ENCODE measurements at places on chromosomes 2 and 18. TPM values are rescaled to one million over a fixed set of nuclear protein-coding genes. Genes with fewer than 3 reads are reported as not detected.
A peak's percentile ranks its signal among the peaks of the same experiment; 100 is the strongest.

Gene SLC5A7
- total RNA-seq: not detected

Gene GKN2
- not detected for total RNA-seq

Gene SIGLEC15
- total RNA-seq: 12.1 TPM

Gene USP34
- total RNA-seq: 51.6 TPM

Gene LINC00305
- not detected for total RNA-seq

Gene QPCT
- 42.6 TPM for total RNA-seq

Gene CPLX4
- not detected for total RNA-seq

DNA sequence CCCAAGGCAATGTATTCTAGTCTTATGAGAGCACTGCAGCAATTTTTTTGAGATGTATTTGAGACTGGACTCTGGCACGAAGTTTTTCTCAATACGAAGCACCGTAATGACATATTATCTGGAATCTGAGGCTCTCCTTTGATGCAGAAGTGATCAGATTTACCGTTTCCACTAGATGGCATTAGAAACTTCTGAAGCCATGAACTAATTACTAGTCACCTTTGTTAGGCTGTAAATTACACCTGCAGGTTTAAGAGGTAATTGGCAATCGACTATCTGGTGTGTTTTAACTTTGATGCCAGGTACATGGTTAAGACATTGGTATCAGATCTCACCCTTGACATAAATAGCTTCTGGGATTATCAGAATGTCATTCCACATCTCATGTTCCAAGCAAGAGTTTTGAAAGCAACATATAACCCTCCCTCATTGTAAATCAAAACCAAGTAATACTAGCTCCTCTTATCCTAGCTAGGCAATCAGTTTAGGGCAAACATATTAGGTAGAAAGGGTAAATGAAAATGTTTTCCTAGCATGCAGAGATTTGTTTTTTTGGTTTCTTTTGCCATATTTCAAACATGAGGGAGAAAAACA is 254.6 kb upstream of the SPRED2 start:
- no peak for DNase-seq

DNA sequence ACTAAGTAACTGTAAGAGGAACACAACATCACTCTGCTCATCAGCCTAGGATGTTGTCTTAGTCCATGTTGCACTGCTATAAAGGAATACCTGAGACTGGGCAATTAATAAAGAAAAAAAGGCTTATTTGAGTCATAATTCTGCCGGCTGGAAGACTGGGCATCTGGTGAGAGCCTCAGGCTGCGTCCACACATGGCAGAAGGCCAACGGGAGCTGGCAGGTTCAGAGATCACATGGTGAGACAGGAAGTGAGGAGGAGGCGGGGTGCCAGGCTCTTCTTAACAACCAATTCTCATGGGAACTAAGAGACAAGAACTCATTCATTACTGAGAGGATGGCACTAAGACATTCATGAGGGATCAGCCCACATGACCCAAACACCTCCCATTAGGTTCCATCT is 46.8 kb downstream of the EPG5 start:
- peak; percentile 72 for DNase-seq

- DNase-seq: no peak
Observed at GRCh38 chr18:581096-581495, 916 bp downstream of the CETN1 start.

GRCh38 chr18:1914489-1914888 is 656.8 kb downstream of the METTL4 start:
- DNase-seq: no peak

DNA sequence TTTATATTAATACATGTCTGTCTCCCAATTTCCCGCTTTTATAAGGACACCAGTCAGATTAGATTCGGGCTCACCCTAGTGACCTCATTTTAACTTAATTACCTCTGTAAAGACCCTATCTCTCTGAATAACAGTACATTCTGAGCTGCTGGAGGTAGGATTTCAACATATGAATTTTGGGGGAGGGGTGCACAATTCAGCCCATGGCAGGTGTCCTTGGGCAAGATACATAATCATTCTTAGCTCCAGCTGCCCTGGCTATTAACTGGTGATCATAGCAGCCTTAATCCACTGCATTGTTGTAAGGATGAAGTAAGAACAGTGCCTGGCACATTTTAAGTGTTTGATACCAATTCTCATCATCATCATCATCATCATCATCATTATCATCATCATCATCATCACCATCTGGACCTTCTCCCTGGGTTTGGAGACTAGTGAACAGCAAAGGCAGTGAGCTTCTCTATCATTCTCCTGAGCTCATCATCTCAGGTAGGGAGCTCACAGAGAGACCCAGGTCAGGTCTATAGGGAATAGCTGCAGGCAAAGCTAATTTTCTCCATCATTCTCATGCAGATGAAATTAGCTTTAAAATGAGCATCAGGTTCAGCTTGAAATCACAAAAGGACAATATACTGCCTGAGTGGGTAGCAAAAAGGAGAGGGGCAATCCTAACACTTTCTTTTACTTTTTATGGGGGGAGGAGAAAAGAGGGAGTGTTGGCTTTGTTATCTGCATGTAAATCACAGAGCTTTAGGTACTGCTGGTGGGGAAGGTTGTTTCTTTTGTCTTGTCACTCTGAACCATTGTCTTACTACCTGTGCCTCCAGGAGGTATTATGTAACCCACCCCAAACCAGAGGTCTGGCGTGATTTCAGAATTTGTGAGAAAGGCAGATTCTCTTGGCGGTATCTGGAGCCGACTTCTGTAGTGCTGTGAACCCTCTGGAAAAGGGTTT is 125.5 kb upstream of the SPRED2 start:
- DNase-seq: no peak

DNA sequence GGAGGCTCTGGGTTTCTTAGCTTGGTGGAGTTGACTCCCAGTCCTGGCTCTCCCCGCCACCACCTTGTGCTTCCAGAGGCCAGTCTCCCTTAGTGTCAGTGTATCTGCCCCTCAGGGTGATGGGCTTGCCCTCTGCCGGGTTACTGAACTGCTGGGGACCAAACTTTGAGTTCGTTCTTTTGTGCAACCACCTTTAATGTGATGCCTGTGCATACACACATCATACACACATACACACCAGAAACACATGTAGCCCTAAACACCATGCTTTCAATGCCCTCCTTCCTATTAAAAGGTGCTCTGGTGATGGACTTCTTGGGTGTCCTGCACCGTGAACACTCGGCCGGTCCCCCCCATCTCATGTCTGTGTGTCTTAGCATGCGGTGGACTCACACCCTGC is 315.1 kb upstream of the EPAS1 start:
- no peak for DNase-seq

- no peak for DNase-seq
Observed at GRCh38 chr2:240397924-240398645, 37.4 kb upstream of the GPC1 start.

DNA sequence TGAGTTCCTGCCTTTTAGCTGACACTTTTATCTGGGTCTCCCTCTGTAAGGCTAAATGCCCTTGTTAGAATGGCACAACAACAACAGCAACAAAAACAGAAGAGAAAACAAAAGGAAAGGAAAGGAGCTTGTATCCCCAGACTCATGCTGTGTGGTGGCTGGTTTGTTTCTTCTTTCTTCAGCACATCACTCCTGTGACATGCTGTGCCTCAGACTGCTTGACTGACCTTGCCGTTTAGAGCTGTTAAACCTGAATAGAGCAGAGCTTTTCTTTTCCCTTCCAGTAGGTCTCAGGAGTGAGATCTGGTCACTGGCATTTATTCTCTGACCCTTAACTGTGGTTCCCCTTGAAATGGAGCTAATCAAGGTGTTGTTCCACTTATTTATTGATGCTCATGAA is 18.9 kb downstream of the GALNT13 start:
- DNase-seq: no peak

DNA sequence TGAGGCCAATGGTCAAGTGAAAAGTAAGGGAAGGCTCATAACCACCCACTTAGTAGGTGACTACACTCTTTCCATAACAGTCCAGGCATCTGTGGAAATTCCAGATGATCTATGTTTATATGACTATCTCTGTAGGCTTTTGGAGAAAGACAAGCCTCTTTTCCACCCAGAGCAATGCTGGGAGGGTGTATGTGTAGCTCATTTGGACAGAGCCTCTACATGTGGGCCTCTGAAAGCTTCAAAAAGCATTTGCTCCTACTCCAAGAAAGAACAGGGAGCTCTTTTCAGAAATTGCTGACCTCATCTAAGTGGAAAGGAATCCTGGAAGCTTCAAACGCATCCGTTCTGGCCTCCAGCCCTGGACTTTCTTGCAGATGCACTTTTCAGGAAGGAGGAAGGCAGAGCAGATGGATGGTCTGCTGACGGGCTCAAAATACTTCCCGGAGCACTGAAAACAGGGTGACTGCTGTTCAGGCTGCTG is 308.7 kb downstream of the LRATD1 start:
- no peak for DNase-seq

- no peak for DNase-seq
Observed at GRCh38 chr2:172436889-172437288, 9.5 kb downstream of the ITGA6 start.

DNA sequence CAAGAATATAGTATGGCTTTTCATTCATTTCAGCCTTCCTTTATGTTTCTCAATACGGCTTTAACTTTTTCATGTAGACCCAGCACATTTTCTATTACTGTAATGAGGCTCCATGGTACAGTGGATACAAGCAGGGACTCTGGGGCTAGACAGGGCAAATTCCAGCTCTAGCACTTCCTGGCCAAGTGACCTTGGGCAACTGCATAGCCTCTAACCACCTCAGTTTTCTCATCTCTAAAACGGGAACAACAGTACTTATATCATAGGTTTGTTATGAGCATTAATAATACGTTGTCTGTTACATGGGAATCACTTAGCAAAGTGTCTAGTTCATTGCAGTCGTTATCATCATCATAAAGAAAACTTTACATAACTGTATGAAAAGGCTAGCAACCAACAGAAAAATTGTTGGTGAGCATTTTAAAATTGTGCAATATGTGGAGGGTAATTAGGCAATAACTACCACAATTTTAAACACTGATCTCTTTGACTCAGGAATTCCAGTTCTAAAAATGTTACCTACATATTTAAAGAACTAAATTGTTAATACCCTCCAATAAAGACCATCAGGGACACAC is 13.7 kb upstream of the RMDN2 start:
- DNase-seq: no peak

GRCh38 chr2:3126171-3126910 is 251.3 kb downstream of the EIPR1 start:
- DNase-seq: no peak
